Spinal cord (tissue), 10 donors: ENCODE measurements at places on chromosomes 12 and 14.
A peak's percentile ranks its signal among the peaks of the same experiment; 100 is the strongest.

DNA sequence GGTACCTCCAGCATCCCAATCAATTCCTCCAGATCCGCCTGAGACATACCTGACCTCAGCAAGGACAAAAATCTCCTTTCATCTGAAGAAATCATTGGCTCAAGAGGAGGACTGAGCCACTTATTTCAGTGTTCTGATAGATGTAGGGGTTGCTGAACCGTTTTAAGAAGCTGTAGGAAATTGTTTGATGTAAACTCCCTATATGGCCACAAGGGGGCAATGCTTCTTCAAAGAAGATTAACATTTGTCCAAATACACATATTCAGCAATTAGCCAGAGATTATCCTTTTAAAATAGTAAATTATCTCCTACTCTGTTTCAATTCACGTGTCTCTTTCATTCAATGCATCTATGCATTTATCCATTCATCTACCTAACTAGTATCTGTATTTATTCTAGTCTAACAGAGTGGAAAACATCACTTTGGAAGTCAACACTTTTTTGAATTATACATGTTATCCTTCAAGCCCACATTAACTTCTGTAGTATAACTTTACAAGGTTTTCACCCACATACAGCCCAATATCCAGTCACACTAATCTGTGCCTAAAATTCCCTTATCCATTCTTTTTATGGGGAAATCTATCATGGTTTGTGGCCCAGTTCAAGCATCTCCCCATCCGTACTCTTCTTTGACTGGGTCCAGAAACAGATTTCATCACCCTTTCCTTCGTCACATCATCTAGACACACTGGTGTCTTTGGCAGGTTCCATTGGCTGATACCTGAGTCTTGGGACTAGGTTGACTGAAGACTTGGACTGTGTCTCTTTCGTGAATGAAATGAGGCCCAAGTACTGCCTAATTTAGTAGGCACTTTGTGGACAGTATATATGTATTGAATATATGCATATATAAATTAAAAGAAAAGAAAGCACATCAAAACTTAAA is 411.0 kb upstream of the OR4E1 start:
- peak; percentile 80 for DNase-seq

- peak; percentile 94 for DNase-seq
These were observed 27.7 kb upstream of the HIGD1C start for GRCh38 chr12:50924439-50925341.

DNA sequence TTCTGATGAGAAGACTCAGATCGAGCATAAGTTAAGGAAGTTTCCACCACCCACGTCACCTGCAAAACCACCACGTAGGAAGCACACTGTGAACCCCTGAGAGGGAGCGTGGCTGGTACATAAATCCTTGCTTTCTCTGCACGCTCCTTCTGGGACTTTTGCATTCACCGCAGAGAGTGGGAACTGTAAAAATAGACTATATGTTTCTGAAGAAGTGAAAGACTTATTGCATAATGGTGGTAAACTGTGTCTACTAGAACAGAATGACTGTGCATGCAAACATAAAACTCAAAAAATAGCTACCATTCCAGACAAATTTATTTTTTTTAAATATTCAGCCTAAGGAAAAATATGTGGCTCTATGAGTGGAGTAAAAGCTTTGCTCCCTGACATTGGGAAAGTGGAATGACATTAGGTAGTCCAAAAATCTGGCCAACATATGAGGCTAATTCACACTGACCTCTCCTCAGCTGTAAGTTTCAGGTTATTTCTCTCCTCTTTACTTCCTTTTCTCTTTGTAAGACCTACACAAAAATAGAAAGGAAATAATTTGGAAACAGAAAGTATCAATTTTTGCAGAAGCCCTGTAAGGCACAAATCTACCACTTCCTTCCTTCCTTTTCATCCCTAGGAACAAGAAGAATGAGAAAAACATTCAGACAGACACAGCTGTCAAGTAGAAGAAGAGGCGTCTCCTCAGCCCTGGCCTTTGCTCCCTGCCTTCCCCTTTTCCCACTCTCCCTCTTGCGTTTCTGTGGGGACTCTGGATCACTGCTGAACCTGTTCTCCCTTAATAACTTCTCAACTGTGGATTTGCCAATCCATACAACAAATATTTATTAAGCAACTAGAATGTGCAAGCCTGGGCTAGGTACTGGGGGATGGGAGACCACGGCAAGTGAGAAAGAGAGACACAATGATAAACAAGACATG is 264.3 kb upstream of the FOXN3 start:
- DNase-seq = no peak

GRCh38 chr14:62015945-62016344 is 253.7 kb downstream of the SNAPC1 start:
- DNase-seq = peak; percentile 75

- DNase-seq = no peak
These were observed 92.9 kb downstream of the HMGA2 start for GRCh38 chr12:65916991-65917695.

GRCh38 chr12:116280595-116281290 is 3.2 kb upstream of the MED13L start:
- DNase-seq = no peak

DNA sequence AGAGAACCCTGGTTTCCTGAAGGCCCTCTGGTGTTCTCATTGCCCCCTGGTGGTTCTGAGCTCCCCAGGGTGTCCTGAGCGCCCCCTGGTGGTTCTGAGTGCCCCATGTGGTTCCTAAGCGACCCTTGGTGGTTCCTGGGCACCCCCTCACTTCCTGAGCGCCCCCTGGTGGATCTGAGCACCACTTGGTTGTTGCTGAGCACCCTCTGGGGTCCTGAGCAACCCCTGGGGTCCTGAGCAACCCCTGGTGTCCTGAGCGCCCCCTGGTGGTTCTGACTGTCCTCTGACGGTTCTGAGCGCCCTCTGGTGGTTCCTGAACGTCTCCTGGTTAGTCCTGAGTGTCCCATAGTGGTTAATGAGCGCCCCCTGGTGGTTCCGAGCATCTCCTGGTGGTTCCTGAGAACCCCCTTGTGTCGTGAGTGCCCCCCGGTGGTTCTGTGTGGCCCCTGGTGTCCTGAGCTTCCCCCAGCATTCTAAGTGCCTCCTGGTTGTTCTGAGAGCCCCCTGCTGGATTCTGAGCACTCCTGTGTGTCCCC is 568.3 kb downstream of the TMEM121 start:
- no peak for DNase-seq

DNA sequence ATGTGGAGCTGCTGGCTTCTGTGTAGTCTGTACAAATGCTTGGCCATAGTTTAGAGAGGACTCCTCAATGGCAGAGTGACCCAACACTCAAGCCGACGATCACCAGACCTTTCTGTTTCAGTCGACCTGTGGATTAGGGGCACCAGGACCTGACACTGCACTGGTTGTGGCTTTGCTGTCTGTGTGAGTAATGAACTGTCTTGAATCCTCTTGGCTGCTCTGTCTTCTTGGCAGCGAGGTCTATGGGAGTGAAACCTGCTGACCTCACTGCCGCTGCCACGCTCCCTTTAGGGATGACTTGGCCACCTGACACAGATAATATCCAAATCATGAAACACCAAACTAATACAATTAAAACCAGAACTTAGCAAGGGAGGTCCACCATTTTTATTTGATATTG is 83.5 kb upstream of the C14orf180 start:
- no peak for DNase-seq

DNA sequence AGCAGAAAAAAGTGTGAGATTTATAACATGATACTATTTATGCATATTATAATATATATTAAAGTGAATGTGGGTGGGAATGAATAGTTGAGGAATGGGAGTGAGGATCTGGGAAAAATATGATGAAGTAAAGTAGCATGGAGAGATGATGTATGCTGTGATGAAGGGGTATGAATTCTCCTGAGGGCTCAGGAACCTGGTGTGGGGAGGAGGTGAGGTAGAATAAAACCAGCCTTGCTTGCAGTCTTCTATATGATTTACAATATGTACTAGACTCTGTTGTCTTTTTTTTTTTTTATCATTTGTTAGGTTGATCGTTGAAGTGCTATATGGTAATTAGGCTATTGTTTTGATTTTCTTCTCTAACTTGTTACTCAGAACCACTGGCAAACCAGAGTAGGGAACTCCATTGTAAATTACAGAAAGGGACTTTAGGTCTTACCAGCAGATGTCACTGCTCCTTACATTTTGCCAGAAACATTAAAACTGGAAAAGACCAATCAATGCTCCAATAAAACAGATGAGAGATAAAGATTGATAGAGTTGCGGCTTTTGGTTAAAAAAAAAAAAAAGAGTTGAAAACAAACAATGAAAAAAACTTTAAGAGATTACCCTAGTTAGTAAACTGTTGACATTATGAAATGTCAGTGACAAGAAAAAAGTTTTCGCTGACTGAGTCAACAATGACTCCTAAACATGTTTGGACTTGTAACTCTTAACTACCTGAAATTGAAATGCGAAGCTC is 39.9 kb downstream of the ATL1 start:
- DNase-seq = peak; percentile 81

- DNase-seq = no peak
These were observed 99.9 kb upstream of the MYF6 start for GRCh38 chr12:80607361-80608135.

DNA sequence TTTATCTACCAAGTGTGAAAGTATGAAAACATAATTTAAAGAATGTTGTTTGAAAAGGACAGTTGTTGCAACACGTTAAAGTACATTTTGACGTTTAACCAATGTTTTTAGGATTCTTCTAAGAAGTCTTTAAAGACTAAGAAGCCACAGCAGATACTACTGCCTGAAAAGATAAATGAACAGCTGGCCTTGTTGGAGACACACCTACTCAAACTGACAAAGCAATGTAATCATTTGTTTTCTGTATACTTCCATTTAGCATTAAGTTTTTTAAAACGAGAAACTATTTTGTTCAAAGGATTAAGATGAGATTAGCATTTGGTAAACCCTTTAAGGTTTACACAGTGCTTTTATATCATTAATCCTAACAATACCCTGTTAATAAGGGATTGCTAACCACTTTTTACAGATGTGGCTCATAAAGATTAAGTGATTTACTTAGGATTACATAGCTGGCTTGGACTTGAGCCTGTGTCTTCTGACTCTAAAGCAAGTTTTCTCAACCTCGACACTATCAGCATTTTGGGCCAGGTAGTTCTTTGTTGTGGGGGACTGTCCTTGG is 134.4 kb downstream of the CFAP54 start:
- no peak for DNase-seq
